ENCODE measurements at places on chromosomes 16 and 17. TPM values are rescaled to one million over a fixed set of nuclear protein-coding genes. Genes with fewer than 3 reads are reported as not detected.

DNA sequence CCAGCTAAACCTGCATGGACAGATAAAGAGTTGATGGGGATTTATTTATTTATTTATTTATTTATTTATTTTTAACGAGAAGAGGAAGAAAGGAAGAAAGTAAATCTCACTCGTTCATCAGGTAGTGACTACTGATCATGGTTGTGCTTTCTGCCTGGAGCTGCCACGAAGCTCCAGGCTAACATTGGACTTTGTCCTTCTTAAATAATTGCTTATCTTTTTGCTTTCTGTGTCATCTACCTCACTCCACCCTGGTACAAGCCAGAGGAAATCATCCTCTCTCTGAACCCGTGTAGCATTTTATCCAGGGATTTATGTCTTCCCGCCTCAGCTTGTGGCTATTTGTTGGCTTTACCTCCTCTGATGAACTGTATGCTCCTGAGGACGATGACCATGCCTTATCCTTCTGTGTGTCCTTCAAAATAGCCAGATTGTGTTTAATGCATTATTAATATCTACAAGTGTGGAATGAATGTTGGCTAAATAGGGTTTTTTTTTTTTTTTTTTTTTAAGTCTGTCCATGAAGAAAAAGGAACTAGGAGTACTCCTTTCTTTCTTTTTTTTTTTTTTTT, 8.0 kb upstream of the SLC12A3 start:
- DNase-seq = no peak

DNA sequence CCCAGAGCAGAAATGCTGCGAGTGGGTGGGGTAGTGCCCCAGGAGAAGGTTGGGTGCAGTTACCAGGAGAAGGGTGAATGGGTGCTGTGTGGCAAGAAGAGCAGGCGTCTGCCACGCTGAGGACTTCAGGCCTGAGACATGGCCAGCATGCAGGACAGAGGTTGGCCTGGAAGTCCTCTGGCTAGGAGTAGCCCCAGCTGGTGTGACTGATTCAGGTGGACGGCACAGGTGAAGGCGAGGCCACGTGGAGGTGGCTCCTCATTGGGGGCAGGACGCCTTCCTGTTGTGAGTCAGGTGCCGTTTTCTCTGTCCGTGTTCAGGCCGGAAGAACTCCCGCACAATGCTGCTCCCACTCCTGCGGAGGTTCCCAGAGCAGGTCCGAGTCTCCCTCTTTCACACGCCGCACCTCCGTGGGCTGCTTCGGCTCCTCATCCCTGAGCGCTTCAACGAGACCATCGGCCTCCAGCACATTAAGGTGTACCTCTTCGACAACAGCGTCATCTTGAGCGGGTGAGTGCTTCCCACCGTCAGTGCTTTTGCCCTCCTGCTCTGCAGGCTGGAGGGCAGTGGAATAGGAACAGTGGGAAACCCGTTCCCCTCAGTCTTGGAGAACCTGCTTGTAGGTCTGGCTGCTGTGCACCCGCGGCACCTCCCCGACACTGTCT, 20.7 kb downstream of the PGS1 start:
- no peak for DNase-seq

- peak; percentile 41 for DNase-seq
Observed at GRCh38 chr17:63446753-63447470, 806 bp upstream of the CYB561 start.

DNA sequence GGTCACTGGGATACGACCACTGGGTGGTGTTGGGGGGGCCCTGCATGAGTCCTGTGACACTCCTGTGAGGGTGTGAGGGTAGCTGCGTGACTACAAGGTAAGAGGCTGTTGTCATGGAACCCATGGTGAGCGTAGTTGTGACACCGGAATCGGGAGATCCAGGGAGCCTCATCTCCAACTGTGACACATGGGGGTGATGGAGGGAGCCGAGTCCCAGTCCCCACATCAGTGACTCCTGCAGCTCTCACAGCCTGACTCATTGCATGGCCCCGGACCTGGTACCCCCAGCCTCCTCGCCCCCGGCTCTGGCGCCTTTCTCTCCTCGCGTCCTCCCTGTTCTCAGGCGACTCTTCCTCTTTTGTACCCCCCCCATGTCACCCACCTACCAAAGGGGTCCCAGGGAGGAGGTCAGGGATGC, 14.2 kb downstream of the CDH16 start:
- DNase-seq = no peak

- no peak for DNase-seq
Observed at GRCh38 chr16:67016681-67017420, 12.1 kb upstream of the CBFB start.

DNA sequence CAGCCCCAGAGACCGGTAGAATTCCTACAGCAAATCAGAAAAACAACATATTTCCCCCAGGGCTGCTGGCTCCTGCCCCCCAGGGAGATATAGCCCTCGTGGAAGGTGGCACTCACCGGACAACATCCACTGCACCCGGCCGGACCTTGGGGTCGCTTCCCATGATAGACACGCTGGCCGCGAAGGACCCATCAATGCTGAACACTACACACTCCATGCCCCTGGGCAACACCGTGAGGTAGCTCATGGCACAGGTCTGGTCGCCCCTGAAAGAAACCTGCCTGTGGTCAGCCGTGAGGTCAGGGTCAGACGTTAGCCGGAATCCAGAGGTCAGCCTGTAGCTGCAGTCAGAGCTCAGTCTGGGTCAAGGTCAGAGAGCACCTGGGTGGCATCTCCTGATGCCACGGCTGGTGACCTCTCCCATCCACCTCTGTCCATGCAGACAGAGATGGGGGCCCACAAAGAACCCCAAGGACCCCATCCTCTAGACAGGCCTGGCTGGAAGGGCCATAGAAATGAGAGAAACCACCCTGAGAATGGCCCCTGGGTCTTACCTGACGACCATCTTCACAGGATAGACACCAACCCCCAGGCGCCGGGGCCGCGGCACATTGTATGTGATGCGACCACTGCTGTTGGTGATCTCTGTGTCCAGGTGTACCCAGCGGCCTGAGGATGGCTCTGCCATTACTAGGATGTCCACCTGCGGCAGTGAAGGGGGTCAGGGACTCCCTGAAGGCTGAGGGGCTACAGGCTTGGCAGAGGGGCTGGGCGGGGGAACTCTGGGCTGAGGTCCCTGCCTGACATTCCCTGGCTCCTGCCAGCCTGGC, 19.6 kb downstream of the PIMREG start:
- DNase-seq = no peak

CRHR1 gene
- not detected for polyA plus RNA-seq

DNA sequence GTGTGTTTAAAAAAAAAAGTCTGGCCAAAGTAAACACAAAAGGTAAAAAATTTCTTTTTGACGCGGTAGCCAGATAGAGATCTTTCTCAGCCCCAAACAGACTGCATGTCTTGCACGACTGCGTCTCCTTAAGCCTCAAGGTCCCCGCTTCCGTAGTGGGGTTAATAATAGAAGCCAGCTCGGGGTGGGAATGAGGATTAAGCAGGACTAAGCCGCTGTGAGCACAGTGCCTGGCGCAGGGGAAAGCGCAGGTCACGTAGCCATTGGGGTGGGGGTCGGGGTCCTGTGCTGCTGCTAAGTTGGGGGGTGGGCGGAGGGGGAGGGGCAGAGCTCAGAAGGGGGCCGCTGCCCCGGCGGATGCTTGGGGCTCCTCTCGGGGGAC, 521 bp downstream of the GGA2 start:
- DNase-seq = no peak

Data from left lung (tissue), 14 donors.